ENCODE measurements at places on chromosomes 5 and 9.

DNA sequence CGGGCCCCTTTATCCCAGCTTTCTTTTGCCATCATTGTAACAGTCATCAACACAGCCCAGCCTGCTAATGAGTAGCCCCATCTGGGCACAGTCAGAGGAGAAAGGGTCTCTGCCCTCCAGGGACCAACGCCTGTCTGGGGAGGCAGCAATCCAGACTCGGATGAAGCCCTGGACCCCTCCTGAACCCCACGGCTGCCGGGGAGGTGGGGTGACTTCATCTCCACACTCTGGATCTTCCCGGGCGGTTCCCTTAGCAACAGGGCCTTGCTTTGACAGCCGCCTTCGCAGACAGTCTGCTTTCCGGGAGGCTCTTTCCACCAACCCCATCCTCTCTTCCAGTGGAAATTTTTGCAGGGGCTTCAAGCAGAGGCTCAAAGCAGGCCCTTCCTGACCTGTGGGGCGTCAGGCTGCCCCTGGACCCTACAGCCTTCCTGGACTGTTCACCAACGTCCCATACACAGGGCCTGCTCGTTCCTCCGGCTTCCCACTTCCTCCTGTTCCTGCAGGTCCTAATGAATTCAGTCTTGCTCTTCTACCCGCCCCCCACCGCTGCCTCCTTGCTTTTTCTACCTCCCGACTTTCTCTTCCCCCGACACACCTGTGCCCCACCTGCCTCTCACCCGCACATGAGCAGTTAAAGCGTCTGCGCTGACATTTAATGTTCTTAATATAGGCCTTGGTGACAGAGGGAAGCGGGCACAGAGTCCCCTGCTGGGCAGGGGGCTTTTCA, 161.7 kb upstream of the MVB12B start:
- DNase-seq: no peak

DNA sequence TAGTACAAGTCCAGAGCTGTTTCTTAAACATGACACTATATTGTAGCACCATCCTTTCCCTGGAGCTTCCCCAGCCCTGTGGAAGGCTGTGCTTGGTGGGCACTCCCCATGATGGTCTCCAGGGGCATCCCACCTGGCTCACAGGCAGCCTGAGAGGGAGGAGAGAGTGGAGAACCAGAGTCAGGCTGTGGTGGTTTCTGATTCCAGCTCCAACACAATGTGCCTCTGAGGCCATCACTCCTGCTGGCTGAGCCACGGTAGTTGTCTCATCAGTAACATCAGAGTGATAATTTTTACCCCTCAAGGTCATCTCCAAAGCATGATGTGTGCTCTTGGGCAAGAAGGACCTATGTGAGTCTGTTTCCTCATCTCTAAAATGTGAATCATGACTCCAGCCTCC, 398.0 kb downstream of the CDK5RAP2 start:
- DNase-seq: no peak

DNA sequence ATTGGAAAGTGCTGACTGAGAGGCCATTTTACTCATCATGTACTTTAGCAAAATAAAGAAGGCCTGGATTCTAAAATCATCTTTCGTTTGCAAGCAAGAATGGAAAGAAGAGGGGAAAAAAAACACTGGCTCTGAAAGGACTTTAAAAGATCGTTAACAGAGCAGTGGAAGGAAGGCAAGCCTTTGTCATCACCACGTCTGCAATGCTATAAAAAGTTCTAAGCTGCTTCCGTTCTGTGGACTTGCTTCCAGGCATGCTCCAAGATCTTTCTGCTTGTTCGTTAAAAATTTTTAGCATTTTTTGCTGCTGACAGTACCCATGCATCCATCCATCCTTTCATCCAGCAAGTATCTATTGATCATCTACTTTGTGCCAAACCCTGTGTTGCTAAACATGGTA, 226.5 kb downstream of the GABBR2 start:
- no peak for DNase-seq

DNA sequence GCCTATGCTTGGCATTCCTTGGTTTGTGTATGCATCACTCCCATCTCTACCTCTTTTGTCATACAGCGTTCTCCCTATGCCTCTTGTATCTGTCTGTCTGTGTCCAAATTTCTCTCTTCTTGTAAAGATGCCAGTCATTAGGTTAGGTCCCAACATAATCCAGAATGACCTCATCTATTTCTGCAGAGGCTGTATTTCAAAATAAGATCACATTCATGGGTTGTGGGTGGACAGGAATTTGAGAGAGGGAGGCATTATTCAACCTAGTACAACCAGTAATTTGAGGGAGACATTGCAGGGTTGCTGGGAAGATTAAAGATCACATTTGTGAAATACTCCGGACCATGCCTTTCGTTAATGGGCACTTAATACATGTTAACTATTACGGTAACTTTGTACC, 155.0 kb downstream of the MAN2A1 start:
- no peak for DNase-seq

DNA sequence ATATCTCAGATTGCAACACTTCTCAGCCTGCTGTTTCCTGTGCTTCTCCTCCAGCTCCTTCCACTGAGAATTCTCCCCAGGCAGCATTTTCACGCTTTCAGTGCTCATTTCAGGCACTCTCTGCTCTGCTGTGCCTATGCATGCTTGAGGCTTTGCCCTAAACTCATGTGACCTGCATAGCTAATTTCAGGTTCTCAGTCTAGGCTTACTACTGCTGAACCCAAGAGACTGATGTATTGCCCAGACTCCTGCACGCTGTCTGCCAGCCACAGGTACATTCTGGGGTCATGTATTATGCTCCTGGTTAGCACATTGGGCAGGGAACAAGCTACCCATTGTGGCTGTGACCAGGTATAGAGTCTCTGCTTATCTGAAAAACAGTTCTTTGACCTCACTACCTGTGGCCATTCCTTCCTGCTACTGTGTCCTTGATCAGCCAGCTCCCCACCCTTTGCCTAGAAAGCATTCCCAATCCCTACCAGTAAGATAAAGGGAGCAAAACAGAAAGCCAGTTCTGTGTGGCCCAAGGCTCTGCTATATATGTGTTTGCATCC, 34.7 kb downstream of the PIP5K1B start:
- no peak for DNase-seq

DNA sequence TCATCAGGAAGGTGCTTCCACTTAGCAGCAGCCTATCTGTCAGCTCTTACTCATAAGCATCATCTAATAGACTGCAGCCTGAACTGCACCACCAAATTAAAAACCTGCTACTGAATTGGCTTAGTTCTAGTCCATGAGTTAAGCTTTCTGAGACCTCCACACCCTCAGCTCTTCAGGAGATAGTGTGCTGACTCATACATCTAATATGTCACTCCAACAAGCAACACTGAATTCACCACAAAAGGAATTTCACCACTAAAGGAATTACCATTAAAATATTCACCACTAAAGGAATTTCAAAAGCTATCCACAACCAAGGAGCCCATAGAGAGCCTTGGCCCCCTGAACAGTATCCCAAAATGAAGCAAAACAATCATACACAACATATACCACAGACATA, 418.5 kb upstream of the RORB start:
- no peak for DNase-seq

- no peak for DNase-seq
Measured at GRCh38 chr9:100167915-100168654, 69.0 kb downstream of the INVS start.

GRCh38 chr9:132161743-132162184, at the start of gene NTNG2:
Gene NTNG2 (plus strand): TSS chr9:132162058. CDS start chr9:132166832, 4,774 bp downstream.
- no peak for DNase-seq

DNA sequence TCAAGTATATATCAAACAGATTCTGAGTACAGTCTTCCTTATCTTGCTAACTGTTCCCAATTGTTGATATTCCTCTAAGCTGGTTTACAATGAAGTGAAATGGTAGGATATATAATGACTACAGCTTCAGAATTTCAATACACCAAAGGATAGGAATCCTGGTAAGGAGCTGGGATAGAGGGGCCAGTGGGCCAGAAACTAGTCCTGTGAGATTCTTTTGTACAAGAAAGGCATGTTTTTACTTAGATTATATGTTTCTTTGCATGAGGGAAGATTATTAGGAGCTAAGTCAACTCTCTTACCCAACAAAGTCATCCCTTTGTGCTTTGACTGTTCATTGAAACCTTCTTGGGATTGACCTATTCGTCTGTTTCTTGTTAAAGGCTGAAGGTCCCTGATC, 435.7 kb downstream of the PLK2 start:
- no peak for DNase-seq

- DNase-seq: no peak
Measured at GRCh38 chr5:1331861-1332405, 13.0 kb downstream of the CLPTM1L start.

DNA sequence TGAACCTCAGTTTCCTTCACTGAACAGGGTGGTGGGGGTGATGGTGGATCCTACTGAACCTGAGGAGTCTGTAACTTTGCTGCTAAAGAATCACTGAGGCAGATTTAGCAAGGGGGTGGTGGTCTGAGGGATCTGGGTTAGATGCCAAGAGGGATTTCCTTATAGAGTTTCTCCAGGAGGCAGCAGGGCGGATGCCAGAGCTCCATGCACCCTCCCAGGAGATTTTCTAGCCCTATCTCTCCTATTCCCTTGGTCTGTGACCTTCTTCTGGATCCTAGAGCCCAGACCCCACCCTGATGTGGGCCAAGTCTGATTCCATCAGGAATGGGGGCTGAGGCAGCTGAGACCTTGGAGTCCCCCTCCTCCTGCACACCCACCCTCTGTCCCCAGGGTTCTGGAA, 6.0 kb downstream of the PTGS1 start:
- DNase-seq: no peak

DNA sequence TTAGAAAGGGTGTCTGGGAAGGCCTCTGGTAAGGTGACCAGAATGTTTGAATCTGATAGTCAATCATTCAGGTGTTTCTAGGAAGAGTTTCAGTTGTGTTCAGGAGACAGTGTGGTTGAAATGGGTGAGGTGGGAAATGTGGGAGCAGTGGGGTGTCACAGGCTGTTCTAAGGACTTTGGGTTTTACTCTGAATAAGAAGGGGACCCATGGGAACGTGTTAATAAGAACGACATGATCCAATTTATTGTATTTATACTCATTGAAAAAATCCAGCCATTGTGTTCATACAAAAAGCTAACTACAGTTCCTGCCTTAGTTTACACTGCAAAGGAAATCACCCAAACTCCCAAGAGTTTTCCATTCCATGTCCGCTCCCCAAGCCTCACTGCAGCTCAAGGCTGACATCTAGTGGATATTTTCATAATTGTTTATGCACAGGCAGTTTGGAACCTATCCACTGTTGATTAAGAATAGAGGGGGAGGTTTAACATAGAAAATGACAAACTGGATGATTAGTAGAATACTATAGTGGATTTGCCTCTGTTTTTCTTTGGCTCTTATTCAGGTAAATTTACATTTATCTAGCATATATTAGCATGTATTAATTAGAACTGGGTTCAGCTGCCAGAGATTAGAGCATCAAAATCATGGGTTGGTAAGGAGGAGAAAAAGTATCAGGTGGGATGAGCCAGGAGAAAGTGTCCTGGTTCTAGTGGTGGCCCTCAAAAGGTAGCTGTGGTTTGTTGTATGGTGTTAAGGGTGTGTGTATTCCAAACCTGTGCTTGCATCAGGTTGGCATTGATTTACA, 17.7 kb downstream of the CAVIN4 start:
- DNase-seq: no peak

DNA sequence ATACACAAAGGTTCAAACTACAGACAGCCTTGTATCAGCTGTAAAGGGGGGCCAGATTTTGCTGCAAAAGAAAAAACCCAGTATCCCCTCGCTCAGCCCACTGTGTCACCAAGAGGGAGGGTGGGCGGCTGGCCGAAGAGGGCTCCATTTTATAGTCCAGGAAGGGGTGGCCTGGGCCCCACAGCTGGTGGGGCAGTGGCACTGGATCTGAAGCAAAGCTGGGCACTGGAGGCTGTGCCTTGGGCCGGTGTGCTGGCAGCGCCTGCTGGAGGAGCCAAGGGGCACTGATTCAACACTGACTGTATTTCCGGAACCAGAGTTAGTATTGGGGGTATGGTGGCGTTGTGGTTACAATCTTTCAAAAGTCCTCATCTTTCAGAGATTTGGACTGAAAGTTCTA, 9.1 kb downstream of the BRD3 start:
- DNase-seq: no peak
